ENCODE measurements at places on chromosomes 11 and 22. TPM values are rescaled to one million over a fixed set of nuclear protein-coding genes. Genes with fewer than 3 reads are reported as not detected.

The DDI1 gene
- not detected for total RNA-seq

The PLA2G3 gene
- total RNA-seq, result not detected

The TTC38 gene
- 55.3 TPM for total RNA-seq

DNA sequence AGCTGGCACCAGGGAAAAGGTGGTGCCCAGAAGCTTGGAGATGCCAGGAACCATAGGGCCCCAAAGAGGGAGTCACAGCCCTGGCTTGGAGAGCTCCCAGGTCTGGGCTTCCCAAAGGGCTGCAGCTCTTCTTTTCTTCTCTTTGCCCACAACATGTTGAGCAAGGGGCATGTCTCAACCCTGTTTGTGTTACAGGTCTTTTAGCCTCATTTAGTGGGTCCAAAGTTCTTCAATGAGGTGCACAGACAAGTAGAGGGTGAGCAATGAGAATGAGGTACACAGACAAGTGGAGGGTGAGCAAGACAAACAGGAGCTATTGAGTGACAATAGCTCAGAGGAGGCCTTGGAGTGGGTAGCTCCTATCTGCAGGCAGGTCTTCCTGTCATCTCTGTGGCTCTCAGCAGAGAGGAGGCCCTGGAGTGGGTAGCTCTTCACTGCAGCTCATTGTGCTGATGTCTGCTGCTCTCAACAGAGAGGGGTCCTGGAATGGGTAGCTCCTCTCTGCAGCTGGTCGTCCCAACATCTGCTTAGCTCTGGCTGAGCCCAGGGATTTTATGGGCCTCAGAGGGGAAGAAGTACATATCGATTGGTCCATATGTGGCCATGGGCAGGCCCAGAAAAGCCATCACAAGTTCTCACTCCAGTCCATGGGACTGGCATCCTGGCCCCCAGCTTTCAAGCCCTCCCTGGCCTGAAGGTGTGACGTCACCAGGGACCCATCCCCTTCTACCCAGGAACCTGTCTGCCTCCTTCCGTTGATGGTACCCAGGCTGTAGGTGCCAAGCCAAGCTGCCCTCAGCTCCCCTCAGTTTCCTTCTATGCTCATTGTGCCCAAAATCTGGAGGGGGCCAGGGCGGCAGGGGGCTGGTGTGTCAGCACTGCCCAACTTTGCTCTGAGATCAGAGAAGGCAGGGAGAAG lies 34.9 kb downstream of the WBP2NL start:
- no peaks in the 10 kb centered on the region for H3K4me1 ChIP-seq
- no peak overlapping the region for H3K4me3 ChIP-seq
- no peak for DNase-seq
- H3K27me3 ChIP-seq, result no peaks in the 10 kb centered on the region
- no peaks in the 10 kb centered on the region for H3K36me3 ChIP-seq

DNA sequence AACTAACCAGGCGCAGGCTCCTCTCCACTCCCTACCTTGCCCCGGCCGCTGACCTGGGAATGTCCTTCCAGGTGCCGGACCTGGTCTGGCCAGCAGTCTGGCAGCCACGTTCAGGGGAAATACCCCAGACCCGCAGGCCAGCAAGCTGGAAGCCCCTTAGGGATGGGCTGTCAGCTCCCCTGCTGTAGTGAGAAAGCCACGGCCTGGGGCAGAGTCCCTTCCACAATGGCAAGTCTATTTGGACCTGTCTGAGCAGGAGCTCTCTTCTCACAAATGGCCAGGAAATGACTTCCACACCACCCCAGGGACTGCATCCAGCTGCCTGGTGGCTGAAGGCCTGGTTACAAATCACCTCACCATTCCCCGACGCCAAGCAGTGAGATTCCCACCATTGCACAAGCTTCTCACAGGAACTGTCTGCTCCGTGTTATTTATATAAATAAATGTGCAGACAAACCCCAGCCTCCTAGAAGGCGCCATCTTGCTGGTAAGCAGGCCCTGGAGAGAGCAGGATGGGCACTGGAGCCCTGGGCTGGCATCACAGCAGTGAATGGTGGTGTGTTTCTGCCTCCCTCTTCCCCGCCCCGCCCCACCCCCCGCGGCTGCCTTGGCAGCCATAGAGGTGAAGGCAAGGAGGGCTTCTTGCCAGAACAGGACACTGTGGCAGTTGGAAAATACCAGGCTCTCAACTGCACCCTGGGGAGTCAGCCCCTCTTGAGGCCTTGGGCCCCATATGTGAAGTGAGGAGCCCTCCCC lies 23.7 kb downstream of the RSPH14 start:
- DNase-seq, result no peak
- H3K4me1 ChIP-seq, result no peaks in the 10 kb centered on the region
- no peaks in the 10 kb centered on the region for H3K27me3 ChIP-seq
- H3K36me3 ChIP-seq, result no peaks in the 10 kb centered on the region
- H3K4me3 ChIP-seq, result no peak overlapping the region

- no peak overlapping the region for H3K4me3 ChIP-seq
- DNase-seq, result no peak
- H3K4me1 ChIP-seq, result no peaks in the 10 kb centered on the region
- H3K36me3 ChIP-seq, result no peaks in the 10 kb centered on the region
- no peaks in the 10 kb centered on the region for H3K27me3 ChIP-seq
These were observed 403.1 kb upstream of the CCDC90B start for GRCh38 chr11:83689144-83689780.

DNA sequence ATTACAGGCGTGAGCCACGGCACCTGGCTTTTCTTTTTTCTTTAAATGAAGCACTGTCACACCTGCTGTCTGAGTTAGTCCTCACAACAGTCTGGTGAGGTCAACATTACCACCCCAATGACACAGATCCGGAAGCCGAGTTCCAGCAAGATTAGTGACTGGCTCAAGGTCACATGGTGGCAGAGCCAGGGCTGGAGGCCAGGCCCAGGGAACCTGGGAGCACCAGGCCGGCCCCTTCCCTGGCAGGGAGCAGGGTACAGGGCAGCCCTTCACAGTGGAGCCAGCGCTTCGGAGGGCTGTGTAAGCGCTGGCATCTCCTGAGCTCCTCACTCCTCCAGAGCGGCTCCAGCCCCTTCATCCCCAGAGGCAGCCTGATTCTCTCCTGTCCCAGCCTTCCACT lies 118.7 kb downstream of the ST3GAL4 start:
- no peaks in the 10 kb centered on the region for H3K27me3 ChIP-seq

The KCNQ1OT1 gene
- 1.5 TPM for total RNA-seq

GRCh38 chr11:17846852-17847453 lies 112.4 kb downstream of the KCNC1 start:
- no peak overlapping the region for H3K27ac ChIP-seq
- H3K36me3 ChIP-seq, result peaks cover 4% of the 10 kb centered on the region
- H3K4me3 ChIP-seq, result no peak overlapping the region

DNA sequence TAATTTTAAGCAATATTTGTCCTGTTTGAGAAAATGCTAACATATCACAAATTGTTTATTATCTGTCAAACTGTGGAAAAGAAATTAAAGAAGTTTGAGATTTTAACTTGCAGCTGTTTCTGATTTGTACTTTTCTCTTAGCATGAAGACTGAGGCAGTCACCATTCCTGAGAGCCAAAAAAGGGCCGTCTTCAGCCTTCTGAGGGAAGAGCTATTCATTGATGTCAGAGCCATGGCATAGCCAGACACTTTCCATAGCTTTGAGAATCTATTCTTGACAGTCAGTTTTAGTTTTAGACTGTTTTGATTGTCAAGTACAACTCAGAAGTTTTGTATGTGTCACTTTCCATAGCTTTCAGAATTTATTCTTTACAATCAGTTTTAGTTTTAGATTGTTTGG lies 32.1 kb downstream of the YAP1 start:
- no peak for DNase-seq
- no peaks in the 10 kb centered on the region for H3K27me3 ChIP-seq
- peaks cover 57% of the 10 kb centered on the region for H3K4me1 ChIP-seq
- H3K36me3 ChIP-seq, result no peaks in the 10 kb centered on the region

DNA sequence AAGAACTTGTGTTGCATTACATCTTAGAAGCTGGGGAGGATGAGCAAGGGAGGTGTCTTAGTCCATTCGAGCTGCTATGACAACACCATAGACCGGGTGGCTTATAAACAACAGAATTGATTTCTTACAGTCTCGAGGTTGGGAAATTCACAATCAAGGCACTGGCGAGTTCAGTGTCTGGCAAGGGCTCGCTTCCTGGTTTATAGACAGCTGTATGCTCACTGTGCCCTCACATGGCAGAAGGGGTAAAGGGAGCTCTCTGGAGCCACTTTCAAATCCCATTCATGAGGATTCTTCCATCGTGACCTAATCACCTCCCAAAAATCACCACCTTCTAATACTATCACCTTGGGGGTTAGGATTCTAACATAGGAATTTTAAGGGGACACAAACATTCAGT lies 150.0 kb upstream of the NECTIN1 start:
- no peaks in the 10 kb centered on the region for H3K27me3 ChIP-seq
- H3K27ac ChIP-seq, result no peak overlapping the region
- no peaks in the 10 kb centered on the region for H3K36me3 ChIP-seq
- H3K4me1 ChIP-seq, result no peaks in the 10 kb centered on the region

DNA sequence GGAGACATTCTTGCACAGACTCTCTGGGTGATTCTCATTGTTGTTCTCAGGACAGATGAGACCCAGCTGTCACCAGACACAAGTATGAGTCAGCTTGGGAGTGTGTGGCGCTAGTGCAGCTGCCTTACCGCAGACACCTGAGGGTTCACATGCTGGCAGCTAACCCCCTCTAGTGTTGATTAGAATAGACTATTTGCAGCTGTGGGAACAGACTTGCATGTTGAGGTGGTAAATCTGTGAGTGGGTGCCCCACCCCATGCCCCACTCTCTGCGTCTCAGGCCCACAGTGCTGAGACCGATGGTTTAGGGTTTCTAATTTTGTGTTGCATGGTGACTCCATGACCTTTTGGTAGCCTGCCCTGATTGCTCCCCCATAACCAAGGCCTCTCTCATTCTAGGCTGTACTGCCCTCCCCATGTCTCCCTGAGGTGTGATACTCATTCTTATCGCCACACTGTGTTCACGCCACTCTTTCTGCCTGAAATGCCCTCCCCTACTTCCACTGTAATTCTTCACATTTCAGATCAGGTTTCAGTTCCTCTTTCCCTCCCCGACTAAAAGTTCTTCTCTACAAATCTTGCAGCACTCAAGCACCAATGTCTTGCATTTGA lies 73.7 kb upstream of the KIRREL3 start:
- no peaks in the 10 kb centered on the region for H3K36me3 ChIP-seq
- H3K27ac ChIP-seq, result no peak overlapping the region
- H3K4me3 ChIP-seq, result no peak overlapping the region
- no peaks in the 10 kb centered on the region for H3K4me1 ChIP-seq

- no peak overlapping the region for H3K4me3 ChIP-seq
- no peak for DNase-seq
- no peaks in the 10 kb centered on the region for H3K27me3 ChIP-seq
- H3K27ac ChIP-seq, result no peak overlapping the region
These were observed 12.0 kb downstream of the KMT2A start for GRCh38 chr11:118448294-118448693.

GRCh38 chr22:42438293-42438650 lies 6.1 kb upstream of the NFAM1 start:
- no peak overlapping the region for H3K4me3 ChIP-seq
- no peak overlapping the region for H3K27ac ChIP-seq
- H3K27me3 ChIP-seq, result no peaks in the 10 kb centered on the region

The ADAMTS15 gene
- total RNA-seq, result 20.4 TPM

DNA sequence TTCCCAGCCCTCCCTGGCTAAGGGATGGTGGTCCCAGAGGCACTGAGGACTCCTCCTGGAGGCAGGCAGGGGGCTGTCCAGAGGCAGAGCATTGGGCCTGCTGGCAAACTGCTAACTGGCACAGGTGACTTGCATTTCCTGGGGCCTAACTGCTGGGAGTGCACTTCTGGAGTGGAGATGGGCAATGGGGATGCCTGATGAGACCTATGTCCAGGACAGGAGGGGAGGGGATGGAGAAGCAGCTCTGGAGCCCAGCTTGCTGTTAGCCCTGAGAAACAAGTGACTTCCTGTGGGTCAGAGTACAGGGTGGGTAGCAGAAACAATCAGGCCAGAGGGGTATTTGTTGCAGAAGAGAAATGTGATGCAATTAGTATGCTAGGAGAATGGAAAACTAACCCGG lies 253.2 kb downstream of the ST3GAL4 start:
- H3K27ac ChIP-seq, result no peak overlapping the region
- no peaks in the 10 kb centered on the region for H3K36me3 ChIP-seq
- H3K4me1 ChIP-seq, result no peaks in the 10 kb centered on the region
- H3K27me3 ChIP-seq, result no peaks in the 10 kb centered on the region
- no peak overlapping the region for H3K4me3 ChIP-seq
- DNase-seq, result no peak

The SLC22A8 gene
- not detected for total RNA-seq

DNA sequence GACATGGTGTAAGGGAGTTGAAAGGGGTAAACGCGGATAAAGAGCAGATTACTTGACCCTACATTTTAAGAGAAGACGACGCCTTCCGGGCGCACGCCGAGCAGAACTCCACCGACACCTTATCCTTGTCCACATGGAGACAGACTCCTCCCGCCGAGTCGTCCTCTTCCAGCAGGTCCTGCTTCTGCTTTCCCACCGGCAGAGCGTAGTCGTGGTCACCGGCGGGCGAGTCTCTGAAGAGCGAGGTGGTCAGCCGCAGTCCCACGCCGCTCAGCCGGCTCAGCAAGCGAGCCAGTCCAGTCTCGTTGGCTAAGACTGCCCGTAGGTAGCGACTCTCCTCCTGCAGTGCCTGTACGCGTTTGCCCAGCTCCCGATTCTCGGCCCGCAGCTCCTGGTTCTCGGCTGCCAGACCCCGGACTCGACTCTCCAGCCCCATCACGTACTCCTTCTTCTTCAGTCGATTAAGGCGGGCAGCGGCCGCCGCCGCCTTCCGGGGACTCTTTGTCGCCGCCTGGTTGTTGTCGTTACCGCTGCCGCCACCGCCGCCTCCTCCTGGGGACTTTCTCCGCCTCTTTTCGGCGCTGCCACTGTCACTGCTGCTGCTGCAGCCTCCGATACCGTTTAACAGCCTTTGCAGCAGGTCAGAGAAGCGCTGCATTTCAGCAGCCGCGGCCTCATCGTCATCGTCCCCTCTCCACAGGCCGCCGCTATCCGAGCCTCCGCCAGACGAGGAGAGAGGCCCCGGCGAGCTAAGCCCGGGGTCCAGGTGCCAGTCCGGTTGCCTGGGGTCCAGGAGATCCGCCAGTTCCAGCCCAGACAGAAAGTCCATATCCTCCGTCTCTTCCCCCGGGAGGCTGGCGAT lies 945 bp downstream of the CREBZF start:
- peak overlapping the region; percentile 99 for H3K27ac ChIP-seq
- H3K4me1 ChIP-seq, result no peaks in the 10 kb centered on the region
- H3K27me3 ChIP-seq, result no peaks in the 10 kb centered on the region
- H3K36me3 ChIP-seq, result peaks cover 16% of the 10 kb centered on the region
- peak overlapping the region; percentile 90 for H3K4me3 ChIP-seq

DNA sequence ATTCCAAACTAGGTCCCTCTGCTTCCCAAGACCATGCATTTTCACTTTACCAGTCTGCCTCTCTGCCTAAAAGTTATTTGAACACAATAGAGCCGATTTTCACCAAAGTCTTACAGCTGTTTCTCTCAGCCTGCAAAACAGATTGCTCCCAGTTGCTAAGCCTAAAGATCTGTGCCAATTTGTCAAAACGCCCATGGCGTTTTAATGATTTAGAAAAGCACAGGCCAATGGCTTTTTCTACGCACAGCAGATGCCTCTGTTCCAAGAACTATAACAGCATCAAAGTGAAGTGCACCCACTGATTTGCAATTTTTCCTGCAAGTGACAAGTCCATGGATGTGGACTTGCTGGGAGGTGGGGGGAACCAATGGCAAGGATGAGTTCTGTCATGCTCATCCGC lies 173.9 kb upstream of the SYN3 start:
- no peak overlapping the region for H3K4me3 ChIP-seq
- H3K27ac ChIP-seq, result no peak overlapping the region
- H3K27me3 ChIP-seq, result no peaks in the 10 kb centered on the region
- H3K36me3 ChIP-seq, result no peaks in the 10 kb centered on the region
- H3K4me1 ChIP-seq, result no peaks in the 10 kb centered on the region
- DNase-seq, result no peak

All from ascending aorta (tissue), 2 donors.